ENCODE measurements at places on chromosomes 6 and 20.

GRCh38 chr6:139473231-139473701, 98.8 kb upstream of the CITED2 start:
- DNase-seq: peak; percentile 26

GRCh38 chr6:106186172-106186571, 100.0 kb downstream of the PRDM1 start:
- no peak for DNase-seq

DNA sequence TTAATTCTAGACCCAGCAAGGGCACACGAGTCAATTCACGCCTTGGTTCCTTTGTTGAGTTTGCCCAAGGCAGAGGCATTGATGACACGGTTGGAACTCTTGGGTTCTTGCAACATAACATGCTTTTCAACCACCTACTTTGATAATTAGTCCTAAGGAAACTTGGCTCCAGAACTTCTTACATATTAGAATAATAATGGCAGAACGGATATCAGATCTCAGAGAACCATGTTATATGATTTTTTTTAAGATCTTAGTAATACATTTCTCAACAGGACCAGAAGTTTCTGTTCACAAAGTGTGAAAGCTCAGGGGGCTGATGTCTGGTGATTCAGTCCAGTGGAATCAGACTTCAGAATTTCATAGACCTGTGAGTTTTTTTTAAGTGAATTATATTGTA, 19.2 kb downstream of the SPTLC3 start:
- DNase-seq: no peak

GRCh38 chr20:64115171-64115911, 8.0 kb upstream of the NPBWR2 start:
- DNase-seq: no peak

DNA sequence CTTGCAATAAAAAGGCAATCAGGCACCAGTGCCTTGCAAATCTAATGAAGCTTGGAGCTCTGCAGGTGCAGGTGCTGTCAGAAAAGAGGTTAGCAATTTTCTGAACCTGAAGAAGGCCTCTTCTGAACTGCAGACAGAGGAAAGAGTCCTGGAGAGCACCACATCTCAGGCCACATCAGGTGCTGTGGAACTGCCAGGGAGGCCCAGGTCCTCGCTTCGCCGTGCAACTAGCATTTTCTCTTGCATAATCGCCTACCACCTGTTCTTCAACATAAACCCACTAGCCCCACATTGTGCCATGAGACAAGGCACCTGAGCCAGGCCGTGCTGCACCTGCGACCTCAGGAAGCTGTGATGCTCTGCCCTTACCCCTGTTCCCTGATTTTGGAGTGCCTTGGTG, 187.6 kb downstream of the DTNBP1 start:
- no peak for DNase-seq

DNA sequence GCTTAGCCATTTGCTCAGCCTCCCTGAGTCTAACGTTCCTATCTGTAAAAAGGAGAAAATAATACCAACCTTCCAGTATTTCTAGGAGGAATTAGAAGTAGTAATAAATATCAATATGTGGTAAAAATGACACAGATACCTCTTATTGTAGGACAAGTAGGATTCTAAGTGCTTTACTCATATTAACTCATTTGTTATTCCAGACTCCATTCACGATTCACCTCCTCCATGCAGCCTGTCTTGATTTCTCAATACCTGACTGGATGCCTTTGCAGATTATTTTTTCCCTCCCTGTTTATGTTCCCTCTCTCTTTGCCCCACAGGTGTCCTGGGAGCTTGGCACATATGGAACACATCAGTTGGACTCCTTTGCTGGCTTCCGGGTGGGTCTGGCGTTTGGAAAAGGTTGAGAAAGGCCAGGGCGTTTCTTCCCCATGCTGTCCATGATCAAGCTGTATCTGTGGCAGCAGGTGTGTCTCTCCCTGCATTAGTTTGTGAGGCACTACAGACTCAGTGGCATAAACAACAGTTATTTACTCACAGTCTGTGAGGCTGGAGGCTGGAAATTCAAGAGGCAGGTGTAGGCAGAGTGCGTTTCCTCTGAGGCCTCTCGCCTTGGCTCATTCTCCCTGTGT, 10.7 kb upstream of the DUSP22 start:
- no peak for DNase-seq

- DNase-seq: no peak
These were observed 54.3 kb downstream of the PDE7B start for GRCh38 chr6:135905604-135906300.

DNA sequence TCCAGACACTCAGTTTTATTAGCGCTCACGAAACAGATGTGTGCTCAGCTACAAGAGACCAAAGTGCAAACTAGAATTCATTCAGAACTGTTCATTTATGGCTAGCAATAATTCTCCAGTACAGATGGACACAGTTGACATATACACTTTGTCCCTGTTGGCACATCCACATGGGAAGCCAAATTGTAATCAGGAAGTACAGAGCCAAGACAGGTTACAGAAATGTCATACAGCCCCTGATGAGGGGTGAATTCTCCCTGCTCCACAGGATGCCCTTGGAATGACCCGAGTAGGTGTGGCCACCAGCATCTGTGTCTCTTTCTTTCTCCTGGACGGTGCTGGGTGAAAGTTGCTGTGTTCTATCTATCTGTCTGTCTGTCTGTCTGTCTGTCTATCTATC, 7.6 kb downstream of the DHX35 start:
- no peak for DNase-seq

DNA sequence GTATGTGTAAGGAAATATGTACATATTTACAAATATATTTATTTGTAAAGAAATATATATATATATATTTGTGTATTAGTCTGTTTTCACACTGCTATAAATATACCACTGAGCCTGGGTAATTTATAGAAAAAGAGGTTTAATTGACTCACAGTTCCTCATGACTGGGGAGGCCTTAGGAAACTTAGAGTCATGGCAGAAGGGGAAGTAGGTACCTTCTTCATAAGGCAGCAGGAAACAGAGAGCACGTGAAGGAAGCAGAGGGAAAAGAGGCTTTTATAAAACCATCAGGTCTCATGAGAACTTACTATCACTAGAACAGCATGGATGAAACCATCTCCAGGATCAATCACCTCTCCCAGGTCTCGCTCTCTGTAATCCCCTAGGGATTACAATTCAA, 644.5 kb upstream of the HS3ST5 start:
- no peak for DNase-seq

All from left cardiac atrium (tissue), 4 donors.